Kidney epithelial cell (primary cell): ENCODE measurements at places on chromosomes 12 and 14.

DNA sequence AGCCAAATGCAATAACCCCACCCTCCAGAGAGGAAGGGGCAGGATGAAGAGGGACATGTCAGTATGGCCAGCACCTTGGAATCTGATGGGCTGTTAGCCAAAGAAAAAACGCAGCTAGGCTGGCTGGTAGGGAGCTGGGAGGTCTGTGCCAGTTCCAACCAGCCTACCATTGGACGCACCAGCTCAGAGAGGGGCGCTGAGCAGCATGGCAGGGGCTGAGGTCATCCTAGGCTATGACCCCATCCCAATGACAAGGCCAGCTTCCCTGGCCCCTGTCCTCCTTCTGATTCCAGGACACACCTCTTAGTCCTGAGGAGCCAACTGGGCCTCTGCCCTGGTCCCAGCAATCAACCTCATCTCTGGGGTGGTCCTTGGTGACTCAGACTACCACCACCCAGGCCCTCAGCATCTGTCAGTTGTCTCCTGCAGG, 12.2 kb downstream of the ACTN1 start:
- DNase-seq = no peak

DNA sequence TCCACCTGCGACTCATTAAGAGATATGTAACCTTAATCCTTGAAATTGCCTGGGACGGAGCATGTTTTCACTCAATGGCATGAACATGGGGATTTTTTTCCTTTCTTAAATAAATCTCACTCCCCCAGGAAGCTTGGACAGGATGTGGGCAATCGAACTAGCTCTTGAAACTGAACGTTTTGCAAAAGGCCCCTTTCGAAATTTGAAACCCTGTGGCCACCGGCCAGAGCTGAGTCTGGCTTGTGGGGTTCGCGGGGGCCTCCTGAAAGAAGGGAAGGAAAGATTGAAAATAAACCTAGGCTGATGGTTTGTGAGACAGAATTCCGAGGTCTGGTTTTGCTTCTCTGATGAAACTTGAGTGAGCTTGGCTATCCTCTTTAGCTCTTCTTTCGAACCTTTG, 101.4 kb upstream of the RTL1 start:
- no peak for DNase-seq

DNA sequence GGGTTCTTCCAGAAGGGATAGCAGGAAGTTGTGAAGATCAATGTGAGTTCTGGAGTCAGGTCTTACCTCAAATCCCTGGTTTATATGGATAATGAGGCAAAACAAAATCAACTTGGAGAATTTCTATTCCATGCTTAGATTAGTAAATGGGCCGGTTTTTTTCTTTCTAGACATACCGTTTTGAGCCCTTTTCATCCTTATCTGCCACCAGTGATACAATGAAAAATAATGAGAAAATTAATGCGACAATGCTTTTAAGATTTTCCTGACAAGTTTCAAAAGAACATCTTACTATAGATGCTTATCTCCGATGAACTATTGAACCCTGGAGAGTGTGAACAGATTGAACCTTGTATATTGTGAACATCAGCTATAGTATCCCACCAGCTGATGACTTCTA, 262.7 kb downstream of the BTG1 start:
- DNase-seq = no peak

- no peak for DNase-seq
These were observed 15.9 kb downstream of the ZNF641 start for GRCh38 chr12:48334808-48335207.

DNA sequence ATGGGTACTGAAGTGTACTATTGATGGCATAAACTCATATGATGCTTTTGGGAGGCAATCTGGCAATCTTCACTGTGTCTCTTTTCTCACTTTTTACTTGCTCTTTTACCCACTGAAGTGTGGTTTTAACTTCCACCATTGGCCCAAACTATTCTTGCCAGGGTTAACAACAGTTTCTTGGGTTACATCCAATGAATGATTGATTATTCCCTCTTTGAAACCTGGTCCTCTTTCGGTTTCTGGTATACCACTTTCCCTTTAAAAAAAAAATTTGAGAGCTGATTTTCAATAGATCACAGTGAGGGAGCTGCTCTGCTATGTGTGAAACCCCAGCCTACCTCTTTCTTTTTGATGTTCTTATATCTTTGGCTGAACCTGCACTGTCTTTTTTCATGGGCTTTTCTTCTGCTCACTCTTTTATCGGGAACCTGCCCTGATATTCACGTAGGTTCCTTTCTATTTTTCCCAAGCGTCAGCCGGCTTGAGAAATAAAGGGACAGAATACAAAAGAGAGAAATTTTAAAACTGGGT, 56.1 kb upstream of the OR4E1 start:
- DNase-seq = no peak

GRCh38 chr12:4866299-4866698, 43.4 kb upstream of the KCNA1 start:
- DNase-seq = no peak

DNA sequence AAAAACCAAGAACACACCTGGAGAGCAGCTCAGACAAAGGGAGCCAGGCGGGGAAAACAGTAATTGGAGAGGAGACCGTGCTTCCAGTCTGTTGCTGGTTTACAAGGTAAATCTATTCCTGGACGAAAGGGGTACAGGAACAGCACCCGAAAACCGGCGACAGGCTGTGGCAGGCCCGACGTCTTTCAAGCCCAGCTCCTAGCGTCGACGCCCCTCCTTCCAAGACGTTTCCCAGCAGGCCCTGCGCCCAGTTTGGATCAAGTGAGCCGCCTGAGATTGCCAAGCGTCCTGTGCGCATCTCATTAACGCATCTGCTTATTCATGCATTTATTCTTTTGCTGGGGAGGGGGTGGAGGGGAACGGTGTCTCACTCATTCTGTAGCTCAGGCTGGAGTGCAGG, 1.4 kb downstream of the C12orf56 start:
- DNase-seq = no peak

DNA sequence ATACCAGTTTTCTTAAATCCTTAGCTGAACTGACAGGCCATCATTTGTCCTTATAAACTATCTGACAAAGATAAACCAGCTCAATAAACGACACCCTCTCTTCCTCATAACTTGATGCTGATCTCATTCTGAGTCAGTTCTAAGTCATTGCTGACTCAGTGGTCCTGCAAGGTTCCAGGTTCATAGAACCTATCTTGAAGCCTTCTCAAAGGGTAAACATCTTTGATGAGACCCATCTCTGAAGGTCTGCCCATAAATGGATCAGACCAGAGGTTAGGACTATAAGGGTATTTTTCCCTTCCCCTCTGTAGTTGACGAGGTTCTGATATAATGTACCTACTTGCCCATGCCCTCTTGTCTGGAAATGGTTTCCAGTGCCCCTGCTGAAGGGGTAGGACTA, 11.9 kb downstream of the NAA25 start:
- peak; percentile 72 for DNase-seq

- DNase-seq = no peak
These were observed 278.6 kb downstream of the MED13L start for GRCh38 chr12:115998794-115999478.

DNA sequence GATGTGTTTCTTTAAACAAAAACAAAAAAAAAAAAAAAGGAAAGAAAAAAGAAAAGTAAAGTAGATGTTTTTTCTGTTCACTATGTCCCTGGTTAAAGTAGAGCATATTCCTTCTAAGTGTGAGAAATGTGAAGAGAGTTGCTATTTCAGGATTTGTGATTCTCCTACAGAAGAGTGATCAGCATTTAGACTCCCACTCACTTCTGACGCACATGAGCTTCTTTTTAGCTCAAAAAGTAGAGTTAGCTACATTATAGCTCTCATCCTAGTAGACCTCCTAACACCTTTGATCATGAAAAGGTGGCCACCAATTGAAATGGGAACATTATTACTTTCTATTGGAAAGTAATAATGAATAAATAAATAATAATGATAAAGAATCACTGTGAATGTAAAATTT, 368.2 kb downstream of the NAV3 start:
- DNase-seq = no peak

DNA sequence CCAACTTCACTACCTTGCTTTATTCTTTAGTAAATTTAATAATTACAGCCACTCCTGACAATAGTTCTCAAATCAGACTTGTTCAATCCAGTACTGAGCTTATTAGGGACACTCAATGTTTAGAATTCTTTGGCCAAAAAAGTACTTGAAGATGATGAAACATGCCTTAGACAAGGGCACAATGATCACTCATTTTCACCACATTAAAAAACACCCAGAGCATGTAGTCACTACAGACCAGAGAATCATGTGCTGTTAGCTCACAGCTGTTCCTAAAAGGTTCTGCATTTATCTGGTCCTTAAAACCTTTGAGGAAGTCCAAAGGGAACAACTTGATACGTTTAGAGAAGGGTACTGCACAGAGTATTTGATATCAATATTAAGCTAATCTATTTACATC, 98.7 kb downstream of the INSM2 start:
- DNase-seq = no peak

DNA sequence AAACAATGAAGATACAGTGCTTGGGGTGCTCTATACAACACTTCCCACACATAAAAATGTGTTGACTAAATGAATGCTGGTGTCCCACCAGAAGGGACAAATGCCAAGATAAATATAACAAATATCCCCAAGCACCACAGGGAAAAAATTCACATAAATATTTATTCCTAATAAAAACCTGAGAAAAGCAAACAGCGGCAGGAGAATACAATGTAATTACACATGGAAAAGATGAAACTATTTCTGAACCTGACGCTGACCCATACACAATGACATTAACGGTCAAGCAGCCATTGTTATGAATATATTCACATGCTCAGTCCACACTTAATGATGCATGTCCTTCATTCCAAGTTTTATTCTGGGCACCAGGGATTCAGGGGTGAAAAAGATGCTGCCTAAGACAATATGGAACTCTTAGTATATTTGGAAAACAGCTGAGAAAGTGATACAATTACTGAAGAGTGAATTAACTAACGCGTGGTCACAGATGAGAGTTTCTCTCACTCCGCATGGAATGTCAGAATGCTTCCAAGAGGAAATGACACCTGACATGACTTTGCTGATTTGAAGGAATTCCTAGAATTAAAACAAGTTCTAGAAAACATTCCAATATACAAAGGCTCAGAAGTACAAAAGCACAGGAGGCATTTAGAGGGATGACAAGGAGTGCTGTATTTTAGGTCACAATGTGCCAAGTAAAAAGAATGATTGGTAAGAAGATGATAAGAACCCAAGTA, 27.9 kb upstream of the PTPRR start:
- no peak for DNase-seq

GRCh38 chr14:105711841-105712460, 185.6 kb downstream of the TMEM121 start:
- no peak for DNase-seq

DNA sequence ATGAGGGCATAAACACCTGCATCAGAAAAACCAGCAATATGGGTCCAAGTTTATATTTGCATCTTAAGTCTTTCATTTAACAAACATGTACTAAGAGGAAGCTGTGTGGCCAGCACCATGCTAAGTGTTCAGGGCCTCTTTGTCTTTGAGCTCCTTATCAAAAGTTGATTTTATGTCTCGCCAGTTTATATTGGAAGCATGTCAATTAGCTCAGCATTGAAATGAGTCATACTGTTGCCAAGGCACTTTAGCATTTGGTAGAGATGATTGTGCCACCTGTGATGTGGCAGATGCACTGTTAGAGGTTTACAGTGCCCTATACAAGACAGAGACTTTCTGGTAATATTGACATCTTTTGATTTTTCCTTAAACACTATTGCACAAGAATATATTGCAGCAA, 68.5 kb downstream of the BHLHE41 start:
- DNase-seq = peak; percentile 28

- no peak for DNase-seq
These were observed 10.6 kb upstream of the DNAL1 start for GRCh38 chr14:73634011-73634833.
